ENCODE measurements at places on chromosomes 12 and 14.

DNA sequence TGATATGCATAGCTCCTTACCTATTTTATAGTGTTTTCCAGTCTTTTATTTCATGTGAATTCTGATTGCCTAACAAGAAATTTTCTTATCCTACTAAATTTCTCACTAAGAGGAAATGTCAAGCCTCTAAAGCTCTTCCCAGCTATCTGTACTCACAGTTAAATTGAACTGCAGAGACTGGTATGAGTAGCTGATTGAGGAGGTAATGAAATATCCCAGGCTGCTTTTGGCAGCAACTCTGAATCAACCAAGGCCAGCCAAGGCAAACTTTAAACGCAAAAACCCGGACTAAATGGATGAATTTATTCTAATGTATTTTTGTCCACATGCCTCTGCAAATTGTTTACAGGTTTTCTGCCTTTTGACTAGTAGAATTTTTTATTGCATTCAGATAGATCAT lies 119.1 kb upstream of the PMCH start:
- DNase-seq: no peak

DNA sequence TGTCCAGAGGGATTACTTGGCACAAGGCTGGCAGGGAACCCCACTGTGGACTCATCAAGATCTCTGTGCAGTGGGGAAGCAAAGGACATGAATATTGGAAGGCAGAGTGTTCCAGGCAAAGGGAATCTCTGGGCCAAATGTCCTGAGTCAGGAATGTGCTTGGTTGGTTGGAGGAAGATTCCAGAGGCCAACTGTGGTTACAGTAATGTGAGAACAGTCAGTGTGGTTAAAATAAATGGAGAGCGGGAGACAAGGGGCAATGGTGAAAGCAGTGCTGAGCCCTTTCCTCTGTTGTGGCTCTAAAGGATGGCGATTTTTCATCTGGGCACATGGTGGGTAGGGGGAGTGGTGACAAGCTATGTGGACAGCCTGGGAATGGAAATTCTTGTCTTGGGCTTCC lies 948.2 kb downstream of the BCL11B start:
- no peak for DNase-seq

GRCh38 chr12:78143717-78144116 lies 313.0 kb downstream of the NAV3 start:
- no peak for DNase-seq

GRCh38 chr12:131383291-131383690 lies 327.6 kb upstream of the SFSWAP start:
- DNase-seq: no peak
